NCI-H2107 (cell line): ENCODE measurements at places on chromosomes 7 and 10.

DNA sequence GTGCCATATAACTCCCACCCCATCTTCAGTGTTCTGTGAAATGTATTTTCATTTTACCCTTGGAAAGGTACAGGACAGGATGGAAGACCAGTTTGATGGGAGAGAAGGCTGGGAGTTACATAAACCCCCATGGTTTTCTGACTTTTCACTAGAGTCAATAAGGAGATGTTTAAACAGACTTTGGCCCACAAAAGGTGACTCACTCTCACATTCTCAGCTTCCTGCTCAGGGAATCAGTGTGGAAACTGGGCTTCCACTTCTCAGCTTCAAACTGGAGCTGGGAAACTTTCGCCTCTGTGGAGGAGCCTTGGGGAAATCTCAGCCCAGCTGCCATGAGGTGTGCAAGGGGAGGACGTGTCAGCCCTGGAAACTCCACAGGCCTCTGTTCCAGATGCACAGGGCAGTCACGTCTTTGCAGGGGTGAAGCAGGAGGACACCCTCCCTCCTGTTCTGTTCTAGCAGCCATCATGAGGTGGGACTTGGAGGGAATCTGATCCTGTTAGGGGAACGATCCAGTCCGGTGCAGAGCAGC lies 560.5 kb upstream of the GALNT17 start:
- no peak for DNase-seq

- DNase-seq = no peak
These were observed 86.3 kb downstream of the PALS2 start for GRCh38 chr7:24659505-24659904.

DNA sequence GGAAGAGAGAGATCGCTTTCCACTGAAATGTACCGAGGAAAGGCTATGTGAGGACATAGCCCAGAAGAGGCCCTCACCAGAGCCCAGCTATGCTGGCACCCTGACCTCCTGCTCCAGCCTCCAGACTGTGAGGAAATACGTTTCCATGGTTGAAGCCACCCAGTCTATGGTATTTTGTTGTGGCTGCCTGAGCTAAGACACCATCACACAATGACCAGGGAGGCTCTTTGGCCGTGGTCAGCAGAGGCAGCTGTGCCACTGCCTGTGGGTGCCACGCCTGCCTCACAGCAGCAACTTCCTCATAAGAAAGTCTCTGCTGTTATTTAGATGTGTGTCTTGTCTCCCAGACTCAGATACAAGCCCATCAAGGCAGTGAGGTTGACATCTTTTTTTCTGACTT lies 182.7 kb upstream of the PLXNA4 start:
- DNase-seq = no peak

DNA sequence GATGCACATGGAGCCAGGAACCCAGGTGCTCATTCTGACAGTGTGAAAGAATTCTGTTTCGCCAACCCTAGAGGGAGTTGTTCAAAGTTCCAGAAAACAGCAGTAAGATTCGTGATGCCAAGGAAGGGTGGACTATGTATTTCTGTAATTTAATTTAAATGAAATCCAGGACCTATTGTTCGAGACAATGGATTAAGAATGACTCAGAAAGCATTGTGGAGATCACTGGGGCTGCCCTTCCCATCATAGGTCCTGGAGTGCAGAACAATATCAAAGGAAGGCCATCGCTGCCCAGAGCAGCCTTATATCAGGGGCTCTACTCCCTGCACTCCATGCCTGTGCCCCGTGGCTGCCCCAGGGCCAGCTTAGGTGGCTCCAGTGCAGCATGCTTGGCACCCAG lies 32.1 kb upstream of the CALD1 start:
- no peak for DNase-seq

GRCh38 chr7:92368741-92369140 lies 78.5 kb upstream of the GATAD1 start:
- no peak for DNase-seq

DNA sequence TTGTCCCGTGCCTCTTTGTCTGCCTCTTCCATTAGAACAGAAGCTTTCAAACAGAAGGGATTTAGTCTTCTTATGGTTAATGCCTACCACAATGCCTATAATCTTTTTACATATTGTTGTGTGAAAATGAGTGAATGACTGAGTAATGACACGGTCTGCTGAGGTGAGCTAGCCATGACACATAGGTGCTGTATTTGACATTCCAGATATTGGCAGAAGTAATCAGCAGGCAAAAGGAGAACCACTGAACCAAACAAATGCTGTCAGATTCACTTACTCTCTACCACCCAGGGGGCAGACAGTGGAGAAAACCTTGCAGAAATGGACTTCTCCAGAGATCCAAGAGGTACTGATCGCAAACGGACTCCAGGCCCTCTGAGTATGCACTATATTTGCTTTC lies 377.2 kb upstream of the VWC2 start:
- no peak for DNase-seq

DNA sequence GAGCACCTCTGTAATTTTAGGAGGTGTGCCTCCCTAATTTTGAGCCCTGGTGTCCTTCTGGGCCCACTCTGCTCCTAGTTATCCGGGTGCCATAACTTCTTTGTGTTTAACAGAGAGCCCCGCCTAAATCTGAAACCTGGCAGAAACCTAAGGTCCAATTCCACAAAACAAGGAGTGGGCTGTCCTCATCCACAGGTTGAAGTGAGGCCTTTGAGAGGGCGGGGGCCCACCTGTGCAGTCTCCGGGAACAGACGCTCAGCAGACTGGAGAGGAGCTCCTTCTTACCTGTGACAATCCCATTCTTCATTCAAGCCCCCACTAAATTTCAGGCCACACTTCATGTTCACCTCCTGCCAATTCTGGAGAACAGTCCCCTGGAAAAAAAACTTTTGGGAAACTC lies 10.9 kb downstream of the TMEM72 start:
- no peak for DNase-seq

DNA sequence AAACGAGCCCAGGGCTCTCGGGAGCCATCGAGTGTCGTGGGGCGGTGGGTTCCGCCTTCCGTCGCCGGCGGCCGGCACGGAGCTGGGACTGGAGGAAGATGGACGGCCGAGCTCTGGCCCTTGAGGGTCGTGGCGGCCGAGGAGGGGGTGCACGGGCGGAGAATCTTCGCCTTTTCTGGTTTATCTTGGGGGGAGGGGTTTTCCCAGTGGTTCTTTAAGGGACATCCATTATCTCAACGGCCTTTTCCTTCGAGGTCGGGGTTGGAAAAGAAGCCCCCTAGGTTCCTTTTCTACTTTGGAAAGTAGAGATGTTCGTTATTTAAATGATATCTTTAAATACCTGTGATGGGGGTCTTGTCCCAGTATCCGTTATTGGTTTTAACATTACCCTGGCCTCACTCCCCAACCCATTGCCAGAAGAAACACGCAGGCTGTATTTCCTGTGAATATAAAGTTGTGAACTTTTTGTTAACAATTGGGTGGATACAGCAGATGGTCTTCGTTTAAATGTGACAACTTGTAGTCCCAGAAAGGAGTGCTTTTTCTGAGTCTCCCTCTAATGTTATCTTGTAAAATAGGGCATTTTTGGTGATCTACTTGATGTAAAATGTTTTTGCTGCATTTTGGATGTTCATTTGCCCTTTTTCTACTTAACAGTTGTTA lies 765 bp downstream of the CCAR1 start:
- no peak for DNase-seq

DNA sequence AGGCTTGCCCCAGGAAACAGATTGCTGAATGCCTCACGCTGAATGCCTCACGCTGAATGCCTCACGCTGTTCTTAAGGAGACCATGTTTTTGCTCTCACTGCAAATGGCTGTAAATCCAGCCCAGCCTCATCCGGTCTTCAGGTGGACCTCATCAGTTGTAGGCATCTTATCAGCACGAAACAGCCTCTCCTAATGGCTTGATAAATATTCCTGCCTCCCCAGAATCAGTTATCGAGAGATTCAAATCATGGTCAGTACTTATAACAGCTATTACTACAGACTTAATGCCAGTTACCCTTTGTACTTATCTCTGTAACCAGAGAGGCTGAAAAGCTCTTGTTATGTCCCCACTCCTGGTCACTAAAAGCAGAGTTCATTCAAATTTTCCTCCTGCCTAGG lies 290.6 kb downstream of the FZD1 start:
- DNase-seq = no peak

GRCh38 chr10:118012952-118013525 lies 33.7 kb downstream of the RAB11FIP2 start:
- no peak for DNase-seq

- no peak for DNase-seq
These were observed 32.8 kb downstream of the KIAA1549 start for GRCh38 chr7:138948403-138948802.

DNA sequence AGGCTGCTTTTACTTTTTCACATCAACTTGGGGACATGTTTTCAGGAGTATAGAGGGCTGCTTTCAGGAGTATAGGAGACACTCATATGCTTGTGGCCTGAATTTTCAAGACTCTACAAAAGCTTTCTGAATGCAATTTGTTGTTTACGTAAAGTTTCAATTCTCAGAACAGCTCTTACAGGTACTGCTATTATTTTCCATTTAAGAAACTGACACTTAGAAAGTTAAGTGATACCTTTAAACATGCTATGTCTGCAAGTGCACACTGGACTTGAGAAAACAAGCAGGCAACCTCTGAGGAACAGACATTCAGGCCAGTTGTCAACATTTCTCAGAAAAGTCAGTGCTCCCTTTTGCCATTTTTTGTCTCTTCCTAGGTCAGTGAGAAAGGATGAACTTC lies 70.0 kb upstream of the PHYHIPL start:
- DNase-seq = no peak

- no peak for DNase-seq
These were observed 1.5 kb downstream of the KLHL7 start for GRCh38 chr7:23106823-23107663.

- no peak for DNase-seq
These were observed 55.5 kb downstream of the PIP4K2A start for GRCh38 chr10:22658745-22659410.

DNA sequence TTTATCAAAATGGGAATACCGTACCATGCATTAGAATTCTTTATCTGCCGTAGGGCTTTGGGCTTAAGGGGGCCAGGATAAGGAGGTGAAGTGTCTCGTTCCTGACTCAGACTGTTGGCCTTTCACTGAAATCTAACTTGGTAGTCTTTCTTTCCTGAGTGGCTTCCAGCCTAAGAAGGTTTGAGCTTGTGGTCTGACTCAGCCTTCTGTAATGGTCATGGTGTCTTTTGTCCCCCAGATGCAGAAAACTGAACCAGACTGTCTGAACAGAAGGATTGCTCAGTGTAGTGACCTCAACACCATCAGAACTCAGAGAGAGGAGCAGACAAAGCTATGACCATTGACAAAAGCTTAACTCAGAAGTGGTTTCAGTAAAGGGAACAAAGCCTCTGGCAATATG lies 39.5 kb downstream of the WNT2 start:
- DNase-seq = no peak

DNA sequence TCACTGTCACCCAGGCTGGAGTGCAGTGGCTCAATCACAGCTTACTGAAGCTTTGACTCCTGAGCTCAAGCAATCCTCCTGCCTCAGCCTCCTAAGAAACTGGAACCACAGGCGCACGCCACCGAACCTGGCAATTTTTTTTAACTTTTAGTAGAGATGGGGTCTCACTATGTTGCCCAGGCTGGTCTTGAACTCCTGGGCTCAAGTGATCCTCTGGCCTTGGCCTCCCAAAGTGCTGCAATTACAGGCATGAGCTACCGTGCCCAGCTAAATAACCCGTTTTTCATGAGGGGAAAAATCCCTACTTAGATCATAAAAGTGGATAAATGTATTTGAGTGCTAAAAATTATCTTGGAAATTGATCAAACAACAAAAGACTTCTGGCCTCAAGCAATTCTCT lies 200.5 kb upstream of the IMMP2L start:
- DNase-seq = no peak

GRCh38 chr10:53839440-53840039 lies 961.5 kb downstream of the PCDH15 start:
- DNase-seq = no peak

GRCh38 chr10:21191512-21191911 lies 294.4 kb upstream of the NEBL start:
- no peak for DNase-seq

DNA sequence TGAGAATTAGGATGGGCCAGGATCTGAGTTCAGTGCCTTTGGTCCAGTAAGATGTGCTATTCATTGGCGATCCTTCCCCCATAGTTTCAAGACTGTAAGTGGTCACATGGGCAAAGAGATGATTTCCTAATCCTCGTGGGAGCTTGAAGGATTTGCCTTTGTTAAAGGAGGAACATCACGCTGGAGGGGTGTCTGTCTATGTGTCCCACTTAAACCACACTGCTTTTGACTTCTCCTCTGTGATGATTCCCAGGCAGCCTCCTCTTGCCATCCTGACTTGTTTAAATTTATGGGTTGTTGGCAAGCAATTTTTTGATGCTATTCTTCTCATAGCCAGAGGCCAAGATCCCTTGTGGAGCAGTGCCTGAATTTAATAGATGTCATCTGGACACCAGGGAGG lies 154.0 kb downstream of the TCF7L2 start:
- DNase-seq = no peak

GRCh38 chr10:42578019-42578418 lies 60.4 kb downstream of the ZNF33B start:
- no peak for DNase-seq

- no peak for DNase-seq
These were observed 440.4 kb downstream of the PLXNA4 start for GRCh38 chr7:132135746-132136385.

GRCh38 chr10:33772370-33773252 lies 438.1 kb upstream of the NRP1 start:
- no peak for DNase-seq

- no peak for DNase-seq
These were observed 337.5 kb upstream of the KCND2 start for GRCh38 chr7:119935418-119936025.

DNA sequence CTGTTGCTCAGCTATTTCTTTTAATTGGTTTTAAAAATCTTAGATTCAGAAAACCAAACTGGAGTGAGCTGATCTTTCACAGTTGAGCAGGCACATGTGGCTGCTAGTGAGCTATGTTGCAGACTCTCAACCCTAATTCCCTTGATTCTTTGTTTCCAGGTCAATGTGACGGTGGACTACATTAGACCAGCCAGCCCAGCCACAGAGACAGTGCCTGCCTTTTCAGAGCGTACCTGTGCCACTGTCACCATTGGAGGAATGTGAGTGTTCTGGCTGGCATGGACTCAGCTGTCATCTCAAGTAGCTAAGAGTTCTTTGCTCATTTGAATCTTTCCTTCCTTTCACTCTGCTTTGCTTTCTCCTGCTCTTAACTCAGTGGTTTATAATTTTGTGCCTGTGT lies 187.1 kb downstream of the LRRC4 start:
- no peak for DNase-seq

DNA sequence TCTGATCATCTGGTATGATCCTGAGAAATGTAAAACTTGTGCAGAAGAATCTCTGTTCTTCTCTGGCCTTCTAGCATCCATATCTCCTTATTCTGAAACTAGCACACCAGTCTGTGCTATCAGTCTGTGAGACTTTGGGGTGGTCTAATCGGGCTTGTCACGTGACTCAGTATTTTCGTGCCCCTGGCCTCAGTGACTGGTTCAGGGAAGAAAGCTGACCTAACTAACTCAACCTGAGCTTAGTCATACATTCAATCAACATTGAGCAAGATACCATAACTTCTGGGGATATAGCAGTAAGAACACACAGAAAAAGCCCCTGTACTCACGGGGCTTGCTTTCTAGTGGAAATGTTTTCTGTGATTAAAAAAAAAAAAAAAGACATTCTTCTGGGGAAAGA lies 109.3 kb downstream of the DKK1 start:
- DNase-seq = no peak

GRCh38 chr10:28137907-28138880 lies 139.3 kb upstream of the ODAD2 start:
- DNase-seq = no peak
